ENCODE measurements at places on chromosomes 5 and 9.

GRCh38 chr5:91742550-91742949 lies 359.4 kb upstream of the ARRDC3 start:
- DNase-seq = no peak

DNA sequence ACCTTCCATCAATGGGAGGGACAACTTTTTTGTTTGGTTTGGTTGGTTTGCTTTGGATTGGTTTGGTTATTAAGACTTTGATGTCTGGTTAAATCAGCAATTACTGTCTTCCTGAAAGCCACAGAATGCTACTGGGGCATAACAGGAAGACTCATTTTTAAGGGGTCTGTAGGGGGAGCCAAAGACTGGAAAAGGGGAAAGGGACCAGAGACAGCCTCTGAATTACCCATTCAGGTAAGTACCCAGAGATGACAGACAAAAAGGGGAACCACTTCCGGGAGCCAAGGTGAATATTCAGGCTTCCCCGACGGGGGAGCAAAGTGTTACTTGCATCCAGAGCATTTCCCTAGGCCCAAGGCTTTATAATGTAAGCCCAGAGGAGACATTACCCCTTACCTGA lies 4.6 kb upstream of the FEM1C start:
- DNase-seq = no peak

- DNase-seq = no peak
Measured at GRCh38 chr9:87322840-87323635, 174.6 kb upstream of the DAPK1 start.

DNA sequence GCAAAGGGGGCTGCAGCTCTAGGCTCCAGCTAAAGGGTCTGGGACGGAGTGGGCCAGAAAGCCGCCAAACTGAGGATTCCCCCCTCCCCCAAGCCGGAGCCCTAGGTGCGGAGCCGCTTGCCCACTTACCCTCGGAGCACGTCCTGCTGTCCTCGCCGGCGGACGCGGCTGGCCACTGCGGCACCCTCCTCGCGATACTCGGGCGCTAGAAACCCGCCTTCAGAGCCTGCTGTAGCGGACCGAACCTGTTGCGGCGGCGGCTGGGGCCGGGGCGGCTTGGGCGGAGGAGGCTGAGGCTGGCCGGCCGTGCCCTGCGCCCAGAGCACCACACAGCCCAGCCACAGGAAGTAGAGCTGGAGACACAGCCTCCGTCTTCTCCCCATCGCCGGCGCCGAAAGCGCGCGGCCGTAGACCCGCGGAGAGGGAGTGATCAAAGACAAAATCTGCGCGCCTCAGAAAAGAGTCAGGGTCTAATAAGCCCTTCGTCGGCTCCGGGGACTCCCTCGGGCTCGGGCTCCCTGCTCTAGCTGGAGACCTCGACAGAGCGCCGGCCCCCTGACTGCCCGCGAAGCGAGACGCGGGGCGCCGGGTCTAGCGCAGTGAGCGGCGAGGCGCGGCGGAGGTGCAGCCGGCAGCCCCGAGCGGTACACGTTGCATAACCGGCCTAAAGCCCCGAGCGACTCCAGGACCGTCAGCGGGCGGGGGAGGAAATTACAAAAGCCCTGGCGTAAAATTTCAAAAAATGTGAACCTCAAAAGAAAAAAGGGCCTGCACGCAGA lies 635 bp downstream of the FBN2 start:
- no peak for DNase-seq

GRCh38 chr9:113954591-113954990 lies 78.5 kb downstream of the ZNF618 start:
- DNase-seq = no peak

DNA sequence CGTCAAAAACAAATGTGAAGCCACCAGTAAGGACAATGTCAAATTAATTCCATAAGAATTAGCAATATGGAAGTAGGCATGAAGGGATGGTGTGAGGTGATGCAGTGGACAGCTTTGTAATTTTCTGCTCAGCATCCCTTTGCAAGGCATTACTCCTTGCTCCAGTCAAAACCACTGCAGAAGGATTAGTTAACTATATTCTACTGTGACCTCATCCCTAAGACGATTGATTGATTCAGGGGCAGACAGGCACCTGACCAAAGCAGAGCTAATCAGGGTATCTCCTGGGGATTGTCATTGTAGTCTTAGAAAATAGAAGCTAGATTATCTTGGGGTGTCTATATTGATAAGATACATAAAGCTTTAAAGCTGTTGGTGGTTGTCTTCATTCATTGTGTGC lies 98.7 kb downstream of the NMUR2 start:
- DNase-seq = no peak

GRCh38 chr5:137605411-137605810 lies 106.3 kb upstream of the SPOCK1 start:
- peak; percentile 56 for DNase-seq

DNA sequence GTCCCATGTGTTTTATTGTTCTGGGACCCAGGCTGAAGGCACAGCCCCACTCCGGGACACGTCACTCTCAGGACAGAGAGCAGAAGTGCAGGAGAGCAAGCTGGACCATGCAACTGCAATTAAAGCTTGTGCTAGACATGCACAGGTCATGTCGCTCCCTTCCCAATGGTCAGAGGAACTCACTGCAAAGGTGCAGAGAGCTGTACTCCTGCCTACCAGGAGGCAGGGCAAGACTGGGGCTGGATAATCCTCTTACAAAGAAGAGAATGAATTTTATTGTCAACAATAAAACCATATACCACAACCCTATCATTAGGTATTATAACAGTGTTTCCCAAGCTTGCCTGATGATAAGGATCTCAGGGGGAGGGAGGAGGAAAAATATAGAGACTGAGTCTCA lies 74.0 kb upstream of the NEK6 start:
- no peak for DNase-seq

DNA sequence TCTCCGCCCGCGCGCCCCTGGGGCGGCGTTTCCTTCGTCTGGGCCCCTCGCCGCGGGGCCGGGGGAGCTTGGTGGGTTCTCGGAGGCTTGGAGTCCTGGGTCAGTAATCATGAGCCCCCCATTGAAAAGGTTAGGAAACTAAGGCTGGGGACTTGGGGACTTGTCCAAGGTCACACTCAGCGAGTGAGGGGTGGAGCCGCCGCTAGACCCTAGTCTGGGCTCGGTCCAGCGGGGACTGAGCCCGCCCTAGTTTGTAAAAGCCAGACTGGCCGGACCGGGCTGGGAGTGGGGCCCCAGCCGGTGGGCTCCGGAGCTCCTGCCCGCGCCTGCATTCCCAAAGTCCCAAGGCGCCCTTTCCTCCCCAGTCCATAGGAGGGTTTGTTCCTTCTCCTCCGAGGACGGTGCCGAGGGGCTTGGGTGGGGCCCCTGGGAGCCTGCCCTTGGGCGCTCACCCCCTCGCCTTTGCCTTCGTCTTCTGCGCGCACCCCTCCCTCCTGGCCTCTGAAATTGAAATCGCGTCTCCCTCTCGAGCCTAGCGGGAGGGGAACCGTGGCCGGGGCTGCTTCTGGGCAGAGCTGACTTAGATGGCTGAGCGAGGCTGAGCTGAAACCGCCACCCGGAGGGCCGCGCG lies 995 bp downstream of the OLFM1 start:
- no peak for DNase-seq

GRCh38 chr9:76176171-76176570 lies 218.1 kb downstream of the RFK start:
- DNase-seq = no peak

DNA sequence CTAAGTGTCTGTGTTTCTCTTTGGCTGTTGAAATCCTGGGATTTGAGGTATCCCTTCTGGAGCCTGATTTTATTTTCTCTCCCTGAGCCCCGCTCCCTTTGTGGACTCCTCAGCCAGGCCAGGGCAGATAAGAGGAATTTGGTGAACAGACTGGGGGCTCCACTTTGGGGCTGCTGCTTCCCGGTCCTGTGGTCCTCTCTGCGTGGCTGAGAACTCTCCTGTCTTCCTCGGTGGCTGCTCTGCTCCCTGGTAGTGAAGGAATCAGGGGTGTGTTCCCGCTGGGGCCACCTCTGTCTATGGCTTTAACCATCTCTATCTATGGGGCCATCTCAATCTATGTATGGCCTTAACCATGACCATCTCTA lies 71.7 kb upstream of the SH3PXD2B start:
- DNase-seq = no peak

DNA sequence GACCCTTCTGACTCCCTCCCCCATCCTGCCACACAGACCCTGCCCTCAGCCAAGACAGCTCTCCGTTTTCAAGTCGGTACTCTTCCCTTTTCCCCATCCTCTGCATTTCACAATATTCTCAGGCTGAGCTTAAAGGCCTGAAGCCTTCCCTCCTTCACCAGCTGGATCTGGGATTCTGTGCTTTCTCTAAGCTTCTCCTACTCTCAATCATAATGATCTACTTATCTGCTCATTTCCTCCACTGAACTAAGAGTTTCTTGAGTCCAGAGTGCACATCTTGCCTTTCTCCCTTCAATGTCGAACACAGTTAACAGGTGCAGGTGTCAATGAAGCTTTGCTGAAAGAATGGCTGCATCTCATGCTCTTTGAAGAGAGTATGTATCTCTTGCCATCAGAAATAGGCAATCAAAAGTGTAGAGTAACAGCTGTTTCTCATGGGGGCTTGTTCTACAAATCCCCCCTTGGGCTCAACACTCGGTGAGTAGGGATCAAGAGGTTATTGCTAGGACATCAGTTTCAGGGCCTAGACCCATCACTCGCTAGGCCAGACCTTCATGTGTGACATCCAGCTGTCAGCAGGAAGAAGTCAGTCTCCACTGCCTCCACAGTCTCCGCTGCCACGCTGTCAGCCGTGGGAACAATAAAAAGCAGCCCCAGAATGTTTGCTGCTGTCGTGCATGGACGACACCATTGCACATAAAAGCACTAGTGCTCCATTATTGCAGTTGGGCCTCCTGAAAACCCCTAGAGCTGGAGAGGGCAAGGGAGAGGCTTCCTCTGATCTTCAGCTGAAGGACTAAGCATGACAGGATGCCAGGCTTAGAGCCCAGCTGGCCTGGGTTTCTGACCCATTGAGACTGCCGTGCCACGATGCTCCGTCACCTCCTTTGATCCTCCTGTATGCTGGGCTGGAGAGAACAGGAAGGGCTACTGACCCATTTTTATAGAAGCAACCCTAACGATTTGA lies 23.7 kb downstream of the TRAF1 start:
- DNase-seq = no peak

DNA sequence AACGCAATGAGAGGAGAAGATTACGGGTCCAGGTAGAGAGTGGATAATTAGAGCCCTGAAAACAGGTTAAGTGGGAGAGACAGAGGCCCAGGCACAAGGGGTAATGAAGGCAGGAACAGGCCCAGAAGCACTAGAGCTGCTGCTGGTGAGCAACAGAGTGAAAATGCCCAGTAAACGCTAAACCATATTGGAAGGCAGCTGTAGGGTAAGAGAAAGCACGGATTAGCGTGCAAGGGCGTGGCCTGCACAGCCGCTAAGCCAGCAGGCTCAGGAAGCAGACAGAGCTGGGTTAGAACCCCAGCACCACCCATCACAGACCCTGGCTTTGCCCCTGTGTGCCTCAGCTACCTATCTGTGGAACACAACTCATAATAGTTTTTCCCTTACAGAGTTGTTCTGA lies 93.2 kb downstream of the PAX5 start:
- DNase-seq = no peak

GRCh38 chr5:7576023-7576715 lies 180.2 kb downstream of the ADCY2 start:
- no peak for DNase-seq

- no peak for DNase-seq
Measured at GRCh38 chr5:58615972-58616371, 33.1 kb downstream of the RAB3C start.

DNA sequence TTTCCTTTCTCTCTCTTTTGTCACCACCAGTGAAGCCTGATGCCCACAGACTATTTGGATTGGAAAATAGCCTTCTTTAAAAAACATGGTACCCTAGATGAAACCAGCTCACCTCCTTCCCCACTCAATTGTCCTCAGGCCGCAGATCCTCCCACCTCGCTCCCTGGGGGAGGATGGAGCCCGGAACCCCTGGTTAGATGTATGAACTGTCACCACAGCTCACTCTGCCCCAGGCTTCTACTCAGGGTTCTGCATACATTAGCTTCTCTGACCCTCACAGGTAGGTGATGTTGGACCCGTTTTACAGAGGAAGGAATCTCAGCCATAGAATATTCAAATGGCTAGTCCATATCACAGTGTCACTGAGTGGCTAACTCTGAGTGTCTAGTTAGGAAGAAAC lies 1.8 kb downstream of the MAMDC2 start:
- no peak for DNase-seq

- DNase-seq = no peak
Measured at GRCh38 chr9:130319944-130320712, 54.6 kb downstream of the HMCN2 start.

- DNase-seq = no peak
Measured at GRCh38 chr5:130652176-130652575, 512.9 kb downstream of the HINT1 start.

GRCh38 chr5:58135571-58136335 lies 324.1 kb downstream of the PLK2 start:
- no peak for DNase-seq

GRCh38 chr9:121542025-121542424 lies 42.4 kb upstream of the GGTA1 start:
- no peak for DNase-seq

DNA sequence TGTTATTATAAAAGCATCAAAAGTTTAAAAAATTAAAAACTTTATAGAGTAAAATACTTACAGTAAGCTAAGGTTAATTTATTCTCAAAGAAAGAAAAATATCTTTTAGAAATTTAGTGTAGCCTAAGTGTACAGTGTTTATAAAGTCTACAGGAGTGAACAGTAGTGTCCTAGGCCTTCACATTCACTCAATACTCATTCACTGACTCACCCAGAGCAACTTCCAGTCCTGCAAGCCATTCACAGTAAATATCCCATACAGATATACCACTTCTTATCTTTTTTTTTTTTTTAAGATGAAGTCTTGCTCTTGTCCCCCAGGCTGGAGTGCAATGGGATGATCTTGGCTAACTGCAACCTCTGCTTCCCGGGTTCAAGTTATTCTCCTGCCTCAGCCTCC lies 73.1 kb upstream of the FST start:
- DNase-seq = no peak

DNA sequence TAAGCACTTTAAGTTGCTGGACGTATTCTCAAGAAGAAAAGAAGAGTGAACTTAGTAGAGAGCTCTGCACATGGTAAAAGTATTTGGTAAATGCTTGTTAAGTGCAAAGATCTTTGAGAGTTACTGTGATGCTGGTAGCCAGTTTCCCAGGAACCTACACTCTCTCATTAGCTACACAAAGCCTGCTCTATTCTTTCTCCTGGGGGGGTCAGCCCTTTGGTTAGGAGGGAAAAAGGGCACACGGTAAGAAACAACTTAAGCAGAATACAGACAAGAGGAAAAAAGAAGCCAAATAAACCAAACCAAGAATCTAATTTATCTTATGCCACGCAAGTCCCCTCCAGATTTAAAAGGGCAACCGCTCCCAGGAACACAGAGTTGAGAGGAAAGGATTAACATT lies 1100.1 kb upstream of the CDH10 start:
- no peak for DNase-seq

- DNase-seq = no peak
Measured at GRCh38 chr5:124021776-124022175, 509.8 kb downstream of the CSNK1G3 start.

GRCh38 chr5:128338649-128339048 lies 199.4 kb downstream of the FBN2 start:
- no peak for DNase-seq
